ENCODE measurements at places on chromosomes 6 and 20.

DNA sequence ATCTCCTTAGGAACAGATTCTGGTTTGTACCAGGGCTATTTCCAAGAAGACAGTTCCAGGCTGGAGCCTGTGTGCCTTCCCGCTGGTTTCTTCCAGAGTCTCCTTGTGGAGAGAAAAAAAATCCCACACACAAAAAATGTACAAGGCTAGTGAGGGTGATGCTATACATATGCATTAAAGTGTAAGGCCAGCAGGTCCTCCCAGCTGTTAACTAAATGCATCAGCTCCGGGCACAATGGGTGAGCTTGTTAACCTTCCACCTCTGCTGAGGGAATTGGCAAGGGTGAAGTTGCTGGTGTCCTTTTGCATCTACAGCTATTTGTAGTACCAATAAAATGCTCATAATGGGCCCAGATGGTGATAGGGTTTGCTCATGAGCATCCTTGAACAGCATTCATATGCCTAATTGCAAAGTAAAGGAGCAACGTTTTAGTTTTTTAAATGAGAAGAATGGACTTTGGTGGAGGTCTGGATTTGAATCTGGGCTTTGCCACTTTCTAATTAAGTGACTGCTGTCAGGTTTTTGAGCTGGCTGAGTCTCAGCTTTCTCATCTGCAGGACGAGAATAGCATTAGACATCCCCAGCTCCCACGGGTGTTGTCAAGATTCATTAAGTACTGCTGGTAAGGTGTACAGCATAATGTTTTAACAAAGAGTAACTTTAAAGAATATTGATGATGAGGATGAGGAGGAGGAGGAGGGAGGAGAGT, 361.8 kb downstream of the QKI start:
- DNase-seq, result no peak

- DNase-seq, result no peak
Observed at GRCh38 chr20:58829531-58829941, 21.2 kb downstream of the GNAS-AS1 start.

DNA sequence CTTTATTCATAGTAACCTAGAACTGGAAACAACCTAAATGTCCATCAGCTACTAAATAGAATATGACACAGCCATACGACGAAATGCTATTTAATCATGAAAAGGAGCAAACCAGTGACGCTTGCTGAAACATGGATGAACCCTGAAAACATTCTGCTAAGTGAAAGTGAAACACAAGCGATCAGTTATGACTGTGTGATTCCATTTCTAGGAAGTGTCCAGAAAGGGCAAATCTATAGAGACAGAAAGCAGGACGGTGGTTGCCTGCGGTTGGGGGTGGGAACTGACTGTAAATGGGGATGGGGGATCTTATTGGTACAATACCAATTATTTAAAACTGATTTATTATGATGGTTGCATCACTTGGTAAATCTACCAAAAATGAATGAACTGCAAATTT, 126.8 kb downstream of the IPCEF1 start:
- peak; percentile 51 for DNase-seq

- no peak for DNase-seq
Observed at GRCh38 chr6:99241905-99242534, 107.5 kb downstream of the FAXC start.

DNA sequence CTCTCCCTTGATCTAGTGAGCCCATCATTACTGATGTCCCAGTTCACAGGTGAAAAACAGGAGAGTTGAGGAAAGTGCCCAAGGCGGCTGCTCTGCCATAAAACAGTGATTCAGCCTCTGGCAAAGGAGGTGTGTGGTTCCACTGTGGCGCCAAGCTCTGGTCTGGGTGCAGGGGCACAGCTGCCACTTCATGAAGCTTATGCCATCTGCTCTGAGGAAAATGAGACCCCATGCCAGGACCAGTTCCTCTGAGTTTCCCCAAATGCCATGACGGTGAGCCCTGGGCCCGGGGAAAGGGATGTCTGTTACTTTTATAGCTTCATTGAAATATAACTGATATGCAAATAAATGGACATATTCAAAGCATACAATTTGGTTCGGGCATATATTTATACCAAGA, 33.7 kb upstream of the ZBP1 start:
- no peak for DNase-seq

GRCh38 chr20:60090631-60091030, 132.4 kb downstream of the CDH26 start:
- no peak for DNase-seq

DNA sequence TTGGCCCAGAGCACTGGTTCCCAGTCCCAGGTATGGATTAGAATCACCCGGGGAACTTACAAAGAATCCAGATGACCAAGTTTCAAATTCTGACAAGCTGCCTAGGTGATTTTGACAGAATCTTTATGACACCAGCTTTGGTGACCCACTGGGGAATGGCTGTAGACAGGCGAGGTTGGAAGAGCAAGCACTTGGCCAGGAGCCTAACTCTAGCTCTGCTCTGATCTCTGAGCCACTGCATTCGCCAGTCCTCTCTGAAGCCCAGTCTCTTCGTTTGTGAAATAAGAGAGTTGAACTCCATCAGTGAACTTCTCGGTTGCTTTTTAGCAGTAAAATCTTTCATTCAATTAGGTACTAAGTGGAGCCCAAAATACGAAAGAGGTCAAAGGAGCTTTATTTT, 161.2 kb downstream of the VEGFA start:
- no peak for DNase-seq

GRCh38 chr20:58407966-58408557, 19.0 kb downstream of the VAPB start:
- DNase-seq, result no peak

GRCh38 chr6:34247481-34248197, 1.2 kb downstream of the SMIM29 start:
- no peak for DNase-seq

- DNase-seq, result no peak
Observed at GRCh38 chr6:97524811-97525210, 241.8 kb upstream of the MMS22L start.

- no peak for DNase-seq
Observed at GRCh38 chr6:165704045-165704748, 41.2 kb upstream of the PDE10A start.

GRCh38 chr20:24360531-24360930, 108.9 kb upstream of the SYNDIG1 start:
- no peak for DNase-seq

- no peak for DNase-seq
Observed at GRCh38 chr6:19416811-19417210, 420.4 kb upstream of the ID4 start.

DNA sequence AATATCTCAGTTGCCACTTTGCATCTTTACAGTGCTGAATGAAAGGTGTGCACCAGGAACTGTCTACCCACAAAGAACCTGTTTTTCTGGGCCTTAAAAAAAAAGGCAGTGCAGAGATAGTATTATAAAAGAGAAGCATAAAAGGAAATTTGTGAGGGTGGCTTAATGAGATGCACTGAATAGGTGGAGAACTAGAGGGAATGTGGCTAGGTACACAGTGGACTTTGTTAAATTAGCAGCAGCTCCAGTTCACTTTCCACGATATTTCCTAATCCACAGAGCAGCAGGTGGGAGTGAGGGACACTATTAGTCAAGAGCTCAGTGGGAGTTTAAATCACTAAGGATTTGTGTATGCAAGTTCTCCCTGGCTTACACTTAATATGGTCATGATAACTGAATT, 38.8 kb downstream of the MAP7 start:
- no peak for DNase-seq

- no peak for DNase-seq
Observed at GRCh38 chr20:7770046-7770445, 170.2 kb downstream of the HAO1 start.

- no peak for DNase-seq
Observed at GRCh38 chr6:27031302-27031701, 216.2 kb upstream of the PRSS16 start.

DNA sequence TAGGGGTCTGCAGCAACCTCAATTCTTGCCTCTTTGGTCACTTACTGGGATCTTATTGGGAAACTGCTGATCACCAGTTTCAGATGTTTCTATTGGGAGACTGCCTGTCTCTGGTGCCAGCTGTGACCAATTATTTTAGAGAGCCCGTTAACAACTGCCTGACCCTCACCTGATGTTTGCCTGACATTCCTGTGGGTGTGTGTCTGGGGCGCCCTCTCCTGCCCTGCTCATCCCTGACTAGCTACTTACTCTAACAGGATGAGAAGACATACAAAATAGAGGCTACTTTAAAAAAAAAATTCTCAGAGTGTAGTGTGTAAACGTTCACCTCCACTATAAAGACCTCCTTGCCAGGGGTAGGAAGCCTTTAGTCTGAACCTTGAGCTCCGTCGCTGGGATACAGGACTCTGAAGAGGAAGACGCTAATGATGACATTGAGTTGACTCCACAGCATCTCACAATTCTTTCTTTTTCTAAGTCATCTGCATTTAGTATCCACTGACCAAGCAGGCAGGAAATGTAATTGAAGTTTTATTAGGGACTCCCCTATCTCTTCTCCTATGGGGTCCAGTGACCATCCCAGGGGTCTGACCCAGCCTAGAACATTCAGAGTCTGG, 54.6 kb upstream of the DDR1 start:
- no peak for DNase-seq

- DNase-seq, result no peak
Observed at GRCh38 chr6:150025201-150025917, at the start of gene RAET1L. TSS of gene RAET1L (minus strand) at chr6:150025532. CDS start at chr6:150025471, 61 bp downstream.

GRCh38 chr6:155880900-155881299, 425.3 kb upstream of the NOX3 start:
- no peak for DNase-seq

GRCh38 chr20:50467718-50468356, 42.3 kb upstream of the PTPN1 start:
- no peak for DNase-seq

GRCh38 chr20:34891166-34892062, 15.0 kb downstream of the ACSS2 start:
- no peak for DNase-seq

GRCh38 chr20:35465976-35466375, 10.6 kb downstream of the CEP250 start:
- DNase-seq, result no peak

GRCh38 chr6:47083586-47084047, 41.5 kb upstream of the ADGRF1 start:
- DNase-seq, result no peak

- DNase-seq, result no peak
Observed at GRCh38 chr6:97412511-97412910, 129.5 kb upstream of the MMS22L start.

DNA sequence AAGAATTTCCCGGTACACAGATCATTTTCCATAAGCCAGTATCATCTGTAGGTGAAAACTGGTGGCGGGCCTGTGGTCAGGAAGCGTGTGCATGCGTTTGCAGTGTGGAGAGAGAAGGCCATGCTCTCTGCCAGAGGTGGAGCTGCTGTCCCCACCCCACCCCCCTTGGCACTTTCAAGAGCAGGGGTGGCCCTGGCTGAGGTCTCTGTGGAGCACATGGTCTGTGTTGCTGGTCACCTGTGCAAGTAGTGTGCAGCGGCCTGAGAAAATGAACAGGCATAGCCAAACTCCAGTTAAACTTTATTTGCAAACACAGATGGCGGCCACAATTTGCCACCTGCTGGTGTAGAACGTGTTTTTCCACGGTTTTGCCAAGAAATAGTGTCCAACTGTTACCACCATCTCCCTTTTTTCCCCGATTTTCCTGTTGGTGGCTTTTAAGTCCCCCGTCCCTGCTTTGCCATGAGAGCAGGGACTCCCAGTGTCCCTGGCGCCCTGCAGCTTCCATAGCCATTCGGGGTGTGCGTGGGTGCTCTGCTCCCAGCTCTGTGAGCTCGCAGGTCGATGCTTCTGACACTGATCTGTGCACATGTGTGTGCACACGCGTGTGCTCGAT, 2.5 kb downstream of the ADRM1 start:
- DNase-seq, result no peak

GRCh38 chr6:16770701-16771569, 9.7 kb upstream of the ATXN1 start:
- DNase-seq, result peak; percentile 62

DNA sequence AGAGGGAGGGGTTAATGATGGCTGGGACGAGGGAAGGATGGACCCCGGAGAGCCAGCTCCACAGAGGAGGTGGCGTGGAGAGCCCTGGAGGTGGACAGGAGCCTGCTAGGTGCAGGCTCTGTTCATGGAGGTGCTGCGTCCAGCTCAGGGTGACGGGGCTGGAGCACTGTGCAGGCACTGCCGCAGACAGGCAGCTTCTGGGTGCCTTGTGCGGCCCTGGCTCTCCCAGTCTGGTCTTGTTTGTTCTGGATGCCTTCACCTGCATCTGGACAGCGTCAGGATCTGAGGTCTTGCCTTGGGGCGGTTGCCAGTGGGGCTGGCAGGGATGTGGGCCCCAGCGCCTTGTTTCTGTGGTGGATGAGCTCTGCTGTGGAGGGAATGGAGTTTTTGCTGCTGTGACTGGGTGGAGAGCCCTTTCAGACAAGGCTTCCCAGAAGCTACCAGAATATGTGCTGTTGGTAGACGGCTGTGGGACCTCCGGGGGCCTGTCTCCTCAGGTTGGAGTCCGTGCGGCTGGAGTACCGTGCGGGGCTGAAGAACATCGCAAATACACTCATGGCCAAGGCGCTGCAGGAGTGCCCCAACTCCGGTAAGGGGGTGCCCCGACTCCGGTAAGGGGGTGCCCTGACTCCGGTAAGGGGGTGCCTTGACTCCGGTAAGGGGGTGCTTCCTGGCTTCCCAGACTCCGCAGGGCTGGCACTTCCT, 7.8 kb upstream of the C20orf204 start:
- no peak for DNase-seq

DNA sequence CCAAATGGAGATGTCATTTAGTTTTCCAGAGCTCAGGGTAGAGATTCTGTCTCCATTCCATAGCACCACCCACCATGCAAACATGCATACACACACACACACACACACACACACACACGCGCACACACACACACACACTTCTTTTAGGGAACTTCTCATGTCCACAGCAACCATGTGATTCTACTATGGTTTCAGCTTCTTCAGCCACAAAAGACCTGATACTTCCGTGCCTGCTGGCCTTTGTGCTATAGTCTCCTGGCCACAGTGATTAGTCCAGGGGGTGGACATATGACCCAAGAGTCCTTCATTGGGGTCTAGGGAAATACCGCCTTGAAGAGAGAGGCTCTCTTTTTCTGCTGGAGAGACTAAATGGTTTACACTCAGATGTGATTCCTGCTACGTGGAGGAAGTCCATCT, 53.5 kb downstream of the CARMIL1 start:
- DNase-seq, result no peak

DNA sequence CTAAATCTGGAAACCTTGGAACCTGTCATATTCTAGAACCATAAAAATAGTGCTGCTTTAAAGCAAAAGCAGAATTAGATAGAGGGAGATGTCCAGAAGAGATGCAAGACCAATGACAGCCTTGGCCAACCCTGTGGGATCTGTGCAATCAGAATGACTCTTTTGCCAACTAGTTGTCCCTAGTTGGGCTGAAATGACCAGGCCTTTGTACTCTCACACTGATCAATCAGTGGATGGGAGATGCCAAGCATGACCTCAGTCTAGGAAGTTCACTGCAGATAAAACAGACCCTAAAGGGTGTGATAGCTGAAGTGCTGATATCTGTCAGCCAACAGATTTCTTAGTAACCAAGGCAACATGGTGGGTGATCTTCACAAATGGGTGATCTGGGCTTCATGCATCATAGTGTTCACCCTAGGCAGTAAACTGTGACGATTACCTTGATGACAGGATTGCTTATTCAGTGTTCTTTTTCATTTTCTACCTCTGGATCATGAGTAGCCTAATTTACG, 52.1 kb downstream of the BCKDHB start:
- DNase-seq, result no peak

All from stimulated activated CD8-positive, alpha-beta memory T cell treated with anti-CD3 and anti-CD28 coated beads, Interleukin-15, amount 100 ng/mL, for 48 hours (primary cell).